ENCODE measurements at places on chromosomes 2 and 18. TPM values are rescaled to one million over a fixed set of nuclear protein-coding genes. Genes with fewer than 3 reads are reported as not detected.

NPPC gene
- total RNA-seq = not detected

MAP3K19 gene
- total RNA-seq = not detected

LYPD1 gene
- not detected for total RNA-seq

PPP1R1C gene
- 1.0 TPM for total RNA-seq

SERPINB10 gene
- total RNA-seq = not detected

ERMN gene
- total RNA-seq = 0.11 TPM

TUBA3E gene
- not detected for total RNA-seq

TYW5 gene
- total RNA-seq = 6.0 TPM

WDR75 gene
- total RNA-seq = 18.0 TPM

PLEK gene
- 7.8 TPM for total RNA-seq

CENPA gene
- 1.5 TPM for total RNA-seq

ARHGEF33 gene
- total RNA-seq = 0.67 TPM

NPHP1 gene
- total RNA-seq = 1.3 TPM

KDSR gene
- 32.6 TPM for total RNA-seq

ARL6IP6 gene
- total RNA-seq = 16.0 TPM

SERPINB13 gene
- total RNA-seq = not detected

SERPINB3 gene
- total RNA-seq = not detected

NEU4 gene
- total RNA-seq = 124 TPM

DNAJC5G gene
- not detected for total RNA-seq

LOXHD1 gene
- total RNA-seq = 0.15 TPM

ACMSD gene
- total RNA-seq = not detected

DHRS9 gene
- total RNA-seq = 206 TPM

DCTN1 gene
- 114 TPM for total RNA-seq

ABCB11 gene
- total RNA-seq = 4.1 TPM

CHST9 gene
- total RNA-seq = 0.20 TPM
